ENCODE measurements at places on chromosomes 3 and 15.
A peak's percentile ranks its signal among the peaks of the same experiment; 100 is the strongest.

DNA sequence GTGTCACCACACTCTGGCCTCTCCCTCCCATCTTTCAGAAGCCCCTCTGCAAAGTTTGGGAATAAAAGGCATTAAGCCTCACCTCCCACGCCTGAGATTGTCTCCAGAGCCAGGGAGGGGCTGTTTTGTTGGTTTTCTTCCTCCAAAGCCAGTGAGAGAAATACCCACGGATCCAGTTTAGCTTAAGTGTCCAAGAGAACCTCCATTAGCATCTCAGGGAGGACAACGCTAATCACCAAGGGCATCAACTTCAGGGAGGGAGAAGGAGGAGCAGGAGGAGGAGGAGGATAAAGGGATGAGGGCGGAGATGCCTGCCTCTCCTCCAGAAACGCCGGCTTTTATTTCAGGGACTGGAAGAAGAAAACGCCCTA, 101.6 kb downstream of the SRGAP3 start:
- no peak for DNase-seq

GRCh38 chr15:96325541-96326327, 4.8 kb upstream of the NR2F2 start:
- DNase-seq, result no peak

DNA sequence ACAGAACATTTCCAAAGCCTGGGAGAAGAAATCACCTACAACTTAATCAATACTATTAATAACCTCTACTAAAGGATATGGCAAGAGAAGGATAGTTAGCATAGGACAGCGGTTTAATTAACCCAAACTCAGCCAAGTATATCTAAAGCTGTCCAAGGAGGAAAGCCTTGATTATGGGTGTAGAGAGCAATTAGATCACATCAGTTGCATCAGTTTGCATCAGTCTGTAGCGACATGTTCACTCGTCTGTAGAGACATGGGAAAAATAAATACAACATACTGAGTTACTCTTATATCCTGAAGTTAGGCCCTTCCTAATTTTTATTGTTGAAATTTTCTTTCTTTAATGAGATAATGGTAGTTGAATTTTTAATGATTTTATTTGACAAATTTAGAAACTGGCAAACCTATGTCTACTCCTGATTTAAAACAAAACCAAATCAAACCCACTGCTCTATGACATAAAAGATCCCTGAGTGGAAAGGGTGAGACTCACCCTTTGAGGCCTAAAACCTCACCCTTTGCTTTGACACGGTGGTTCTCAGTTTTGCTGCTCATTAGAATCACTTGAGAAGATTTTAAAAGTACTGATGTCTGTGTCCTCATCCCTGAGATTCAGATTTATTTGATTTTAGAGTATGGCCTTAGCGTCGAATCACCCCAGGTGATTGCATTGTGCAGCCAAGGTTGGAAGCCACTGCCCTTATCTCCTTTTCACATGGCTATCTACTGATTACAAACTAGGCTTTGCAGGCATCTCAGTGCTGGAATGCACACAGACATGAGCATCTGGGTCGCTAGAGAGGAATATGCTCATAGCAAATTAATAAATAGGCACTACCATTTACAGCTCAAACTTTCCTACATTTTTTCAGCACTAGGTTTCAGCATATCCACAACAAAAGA, 2.8 kb upstream of the CLRN1 start:
- no peak for DNase-seq

GRCh38 chr3:175453361-175453760, 594.2 kb downstream of the NAALADL2 start:
- no peak for DNase-seq

GRCh38 chr3:54841471-54841870, 86.4 kb downstream of the LRTM1 start:
- no peak for DNase-seq

DNA sequence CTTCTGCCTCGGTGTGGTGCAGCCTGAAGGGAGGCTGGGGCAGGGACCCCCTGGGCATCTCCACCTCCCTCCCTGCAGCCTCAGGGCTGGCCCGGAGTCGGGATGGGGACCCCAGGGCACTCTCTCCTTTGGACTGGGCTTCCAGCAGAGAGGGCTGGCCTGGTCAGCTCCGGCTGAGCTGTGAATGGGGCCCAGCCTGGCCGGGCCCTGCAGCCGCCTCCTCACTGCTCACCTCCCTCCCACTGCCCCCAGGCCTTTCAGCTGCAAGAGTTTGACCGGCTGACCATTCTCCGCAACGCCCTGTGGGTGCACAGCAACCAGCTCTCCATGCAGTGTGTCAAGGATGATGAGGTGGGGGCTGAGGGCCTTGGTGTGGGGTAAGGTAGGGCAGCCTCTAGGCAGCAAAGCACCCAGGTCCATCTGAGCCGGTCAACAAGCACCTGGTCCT, 36.0 kb downstream of the PSTPIP1 start:
- DNase-seq, result no peak

DNA sequence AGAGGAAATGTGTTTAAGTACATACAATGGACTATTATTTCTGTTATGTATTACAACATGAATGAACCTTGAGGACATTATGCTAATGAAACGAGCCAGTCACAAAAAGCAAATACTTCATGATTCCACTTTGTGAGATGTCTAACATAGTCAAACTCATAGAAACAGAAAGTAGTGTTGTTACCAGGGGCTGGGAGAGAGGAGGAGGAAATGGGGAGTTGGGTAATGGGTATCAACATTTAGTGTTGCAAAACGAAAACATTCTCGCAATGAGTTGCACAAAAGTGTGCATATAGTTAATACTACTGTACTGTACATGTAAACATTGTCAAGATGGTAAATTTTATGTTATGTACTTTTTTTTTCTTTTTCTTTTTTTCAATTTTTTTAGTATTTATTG, 194.3 kb downstream of the IL5RA start:
- no peak for DNase-seq

DNA sequence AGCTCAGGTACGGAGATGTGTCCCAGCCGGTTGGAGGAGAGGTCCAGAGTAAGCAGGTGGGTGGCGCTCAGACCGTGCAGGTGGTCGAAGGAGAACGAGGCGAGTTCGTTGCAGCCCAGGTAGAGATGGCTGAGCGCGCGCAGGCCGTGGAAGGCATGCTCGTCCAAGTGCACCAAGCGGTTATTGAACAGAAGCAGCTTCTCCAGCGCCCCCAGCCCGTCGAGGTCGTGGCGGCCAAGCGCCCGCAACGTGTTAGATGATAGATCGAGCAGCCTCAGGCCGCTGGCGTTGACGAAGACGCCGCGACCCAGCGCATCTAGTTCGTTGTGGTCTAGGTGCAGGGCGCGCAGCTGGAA, 648 bp downstream of the AMIGO3 start:
- no peak for DNase-seq

DNA sequence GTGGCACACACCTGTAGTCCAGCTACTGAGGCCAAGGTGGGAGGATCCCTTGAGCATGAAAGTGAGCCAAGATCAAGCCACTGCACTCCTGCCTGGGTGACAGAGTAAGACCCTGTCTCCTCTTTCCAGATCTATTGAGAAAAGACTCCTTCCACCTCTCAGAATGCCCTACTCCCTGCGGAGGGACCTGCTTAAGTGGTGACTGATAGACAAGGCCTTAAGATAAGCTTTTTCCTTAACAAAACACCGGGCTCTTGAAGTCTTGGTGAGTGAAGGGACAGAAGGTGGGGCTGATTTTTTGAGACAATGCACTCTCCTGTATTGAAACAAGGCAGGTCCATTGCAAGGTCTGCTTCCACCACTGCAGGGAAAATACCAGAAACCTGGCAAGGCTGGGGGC, 338.4 kb upstream of the FRG2C start:
- no peak for DNase-seq

DNA sequence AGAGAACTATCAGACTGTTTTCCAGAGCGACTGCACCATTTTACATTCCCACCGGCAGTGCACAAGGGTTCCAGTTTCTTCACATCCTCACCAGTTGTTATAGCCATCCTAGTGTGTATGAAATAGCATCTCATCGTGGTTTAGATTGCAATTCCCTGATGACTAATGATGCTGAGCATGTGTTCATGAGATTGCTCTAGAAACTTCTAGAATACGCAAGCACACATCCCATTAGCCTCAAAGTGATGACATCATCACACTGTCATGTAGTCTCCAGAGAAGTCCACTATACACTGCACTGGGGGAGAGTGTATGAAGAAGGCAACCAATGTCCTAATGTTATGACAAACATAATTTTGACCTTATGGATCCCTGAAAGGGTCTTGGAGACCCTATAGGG, 30.1 kb downstream of the FBLN2 start:
- peak; percentile 80 for DNase-seq

DNA sequence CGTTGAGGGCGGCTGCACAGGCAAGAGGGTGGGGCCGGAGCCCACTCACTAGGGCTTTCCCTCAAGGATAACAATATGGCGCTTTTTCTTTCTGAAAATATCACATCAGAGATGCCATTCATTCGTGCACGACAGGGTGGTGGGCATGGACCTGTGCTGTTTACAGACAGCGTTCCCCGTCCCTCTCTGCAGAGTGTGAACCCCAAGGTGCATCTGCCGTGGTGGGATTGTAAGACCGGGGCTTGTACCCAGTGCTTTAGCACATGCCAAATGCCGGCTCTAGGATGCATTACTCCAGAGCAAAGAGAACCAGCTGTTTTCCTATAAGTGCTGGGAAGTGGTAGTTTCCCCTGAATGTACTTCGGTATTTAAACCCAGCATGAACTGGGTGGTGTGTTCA, 37.0 kb downstream of the CHDH start:
- no peak for DNase-seq

- DNase-seq, result peak; percentile 84
Measured at GRCh38 chr15:70101459-70102113, 3.9 kb upstream of the TLE3 start.

DNA sequence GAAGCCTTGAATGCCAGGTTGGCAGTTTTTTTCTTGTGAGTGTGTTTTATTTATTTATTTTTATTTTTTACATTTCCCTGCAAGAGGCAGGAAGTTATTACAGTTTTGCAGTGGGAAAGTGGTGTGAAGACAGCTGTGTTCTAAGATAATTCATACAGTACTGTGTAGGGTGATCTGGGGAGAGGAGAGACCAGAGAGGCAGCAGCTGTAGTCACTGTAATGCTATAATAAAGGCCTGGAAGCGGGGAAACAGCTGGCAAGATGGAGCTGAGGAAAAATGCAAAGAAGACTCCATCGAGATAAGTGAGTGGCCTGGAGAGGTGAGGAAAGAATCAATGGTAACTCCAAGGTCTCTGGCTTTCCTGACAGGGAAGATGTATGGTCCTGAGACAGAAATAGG, 23.1 kb downstream of the CNTN3 start:
- DNase-seq, result no peak

- DNase-seq, result no peak
Measured at GRCh38 chr3:67713764-67714469, 59.5 kb upstream of the SUCLG2 start.

GRCh38 chr3:98877132-98877531, 24.4 kb downstream of the DCBLD2 start:
- no peak for DNase-seq

GRCh38 chr3:72655131-72655551, 193.1 kb downstream of the SHQ1 start:
- DNase-seq, result no peak

Measured in foreskin fibroblast (primary cell).